ENCODE measurements at places on chromosomes 16 and 17.
A peak's percentile ranks its signal among the peaks of the same experiment; 100 is the strongest.

GRCh38 chr16:3580251-3580651 lies 3.0 kb upstream of the NLRC3 start:
- H3K36me3 ChIP-seq: no peaks in the 10 kb centered on the region
- DNase-seq: no peak
- no peak overlapping the region for H3K4me3 ChIP-seq

GRCh38 chr16:3945751-3946603 lies 65.5 kb upstream of the CREBBP start:
- H3K27ac ChIP-seq: peak overlapping the region; percentile 81
- H3K4me3 ChIP-seq: no peak overlapping the region
- H3K27me3 ChIP-seq: no peaks in the 10 kb centered on the region
- DNase-seq: peak; percentile 97
- peaks cover 11% of the 10 kb centered on the region for H3K36me3 ChIP-seq

DNA sequence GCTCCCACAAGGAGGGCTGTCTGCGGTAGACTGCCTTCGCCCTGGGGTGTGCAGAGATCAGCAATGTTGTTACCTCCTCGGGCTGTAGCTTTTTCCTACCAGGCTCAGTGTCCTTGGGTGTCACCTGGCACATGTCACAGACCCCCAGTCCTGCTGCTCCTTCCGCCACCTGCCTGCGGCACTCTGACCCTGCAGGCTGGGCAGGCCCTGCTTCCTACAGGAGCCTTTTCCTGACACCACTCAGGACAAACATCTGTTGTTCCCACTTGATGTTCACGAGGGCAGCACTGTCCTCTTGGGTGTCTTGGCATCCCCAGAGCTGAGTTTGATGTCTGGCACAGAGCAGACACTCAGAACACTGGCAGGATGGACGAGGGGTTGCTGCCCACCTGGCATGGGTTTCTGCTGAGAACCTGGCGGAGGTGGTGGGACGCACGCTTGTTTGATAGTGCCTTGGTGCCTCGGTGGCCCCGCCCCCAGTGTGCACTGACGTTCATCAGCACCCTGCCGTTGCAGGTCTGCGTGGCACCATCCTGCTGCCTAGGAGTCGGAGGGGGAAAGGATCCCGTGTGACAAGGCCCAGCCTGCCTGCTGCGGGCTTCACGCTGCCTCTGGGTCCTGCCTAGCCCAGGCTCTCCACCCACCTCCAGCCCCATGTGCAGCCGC lies 26.7 kb upstream of the NUDT16L1 start:
- no peaks in the 10 kb centered on the region for H3K4me1 ChIP-seq
- DNase-seq: no peak
- H3K27me3 ChIP-seq: no peaks in the 10 kb centered on the region
- no peak overlapping the region for H3K4me3 ChIP-seq
- H3K36me3 ChIP-seq: peaks cover 5% of the 10 kb centered on the region

DNA sequence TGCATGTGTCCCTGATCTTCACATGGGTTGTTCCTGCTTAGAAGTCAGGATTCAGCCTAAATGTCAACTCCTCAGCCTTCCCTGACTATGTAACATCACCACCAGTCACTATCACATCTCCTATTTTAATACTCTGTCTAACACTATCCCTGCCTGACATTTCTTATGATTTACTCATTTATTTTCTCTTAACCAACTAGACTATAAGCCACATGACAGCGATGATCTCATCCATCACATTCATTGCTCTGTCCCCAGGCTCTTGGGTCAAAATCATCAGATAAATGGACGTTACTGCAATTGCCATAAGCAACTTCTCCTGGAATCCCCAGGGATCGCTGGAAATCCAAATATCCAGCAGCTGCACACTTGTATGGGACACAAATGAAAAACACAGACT lies 15.7 kb downstream of the CDRT4 start:
- no peak for DNase-seq
- H3K27me3 ChIP-seq: no peaks in the 10 kb centered on the region
- H3K4me3 ChIP-seq: no peak overlapping the region
- H3K36me3 ChIP-seq: no peaks in the 10 kb centered on the region
- H3K27ac ChIP-seq: no peak overlapping the region

- peaks cover 12% of the 10 kb centered on the region for H3K4me1 ChIP-seq
- H3K27ac ChIP-seq: no peak overlapping the region
- peak overlapping the region; percentile 98 for H3K4me3 ChIP-seq
- no peaks in the 10 kb centered on the region for H3K27me3 ChIP-seq
- peak; percentile 44 for DNase-seq
Observed at GRCh38 chr17:76735006-76735405, 2.1 kb downstream of the SRSF2 start.

GRCh38 chr17:4479982-4480751 lies 18.5 kb upstream of the SPNS2 start:
- H3K4me3 ChIP-seq: no peak overlapping the region
- H3K27ac ChIP-seq: no peak overlapping the region
- H3K36me3 ChIP-seq: no peaks in the 10 kb centered on the region
- H3K4me1 ChIP-seq: peaks cover 10% of the 10 kb centered on the region

DNA sequence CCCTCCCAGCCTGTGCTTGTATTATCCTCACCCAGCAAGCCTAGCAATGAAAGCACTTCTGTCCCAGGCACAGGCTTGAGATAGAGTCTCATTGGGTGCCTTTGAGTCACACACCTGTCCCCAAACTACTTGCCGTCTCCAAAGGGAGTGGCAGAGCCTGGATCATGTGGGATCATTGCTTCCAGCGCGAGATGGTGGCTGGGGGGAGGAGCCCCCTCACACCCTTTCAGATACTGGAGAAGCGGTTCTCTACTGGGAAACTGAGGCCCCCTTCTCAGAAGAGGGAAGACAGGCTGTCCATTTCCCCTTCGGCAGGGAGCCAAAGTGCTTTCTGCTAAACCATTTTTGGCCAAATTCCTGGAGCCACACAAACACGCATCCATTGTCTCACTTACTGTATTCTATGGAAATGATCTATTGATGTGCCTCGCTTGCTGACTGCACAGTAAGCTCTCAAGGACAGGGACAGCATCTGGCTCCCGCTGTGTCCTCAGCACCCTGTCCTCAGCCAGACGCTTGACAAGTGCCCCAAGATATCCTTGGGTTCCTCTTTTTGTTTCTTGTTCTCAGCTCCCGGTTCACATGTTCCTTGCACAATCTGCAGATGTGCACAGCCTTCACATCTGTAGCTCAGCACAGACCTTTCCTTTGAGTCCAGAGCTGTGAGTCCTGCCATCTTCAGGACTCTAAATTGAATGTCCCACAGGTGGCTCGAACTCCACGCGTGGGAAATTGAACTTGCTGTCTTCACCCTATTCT lies 26.0 kb upstream of the DLX3 start:
- no peak overlapping the region for H3K4me3 ChIP-seq
- no peaks in the 10 kb centered on the region for H3K36me3 ChIP-seq
- H3K27ac ChIP-seq: no peak overlapping the region
- no peaks in the 10 kb centered on the region for H3K4me1 ChIP-seq

GRCh38 chr16:84354306-84354705 lies 14.0 kb upstream of the ATP2C2 start:
- no peak for DNase-seq
- H3K4me1 ChIP-seq: peaks cover 13% of the 10 kb centered on the region
- no peak overlapping the region for H3K4me3 ChIP-seq
- no peaks in the 10 kb centered on the region for H3K36me3 ChIP-seq

- no peaks in the 10 kb centered on the region for H3K36me3 ChIP-seq
- H3K27me3 ChIP-seq: peaks cover 31% of the 10 kb centered on the region
- no peak for DNase-seq
- H3K4me3 ChIP-seq: no peak overlapping the region
- no peaks in the 10 kb centered on the region for H3K4me1 ChIP-seq
Observed at GRCh38 chr17:12743046-12743445, 46.3 kb upstream of the ARHGAP44 start.

GRCh38 chr16:17496891-17497290 lies 26.1 kb upstream of the XYLT1 start:
- no peaks in the 10 kb centered on the region for H3K36me3 ChIP-seq
- no peaks in the 10 kb centered on the region for H3K27me3 ChIP-seq
- no peak overlapping the region for H3K4me3 ChIP-seq
- no peak for DNase-seq
- no peak overlapping the region for H3K27ac ChIP-seq
- no peaks in the 10 kb centered on the region for H3K4me1 ChIP-seq

GRCh38 chr17:3992370-3992769 lies 28.1 kb upstream of the ATP2A3 start:
- H3K27ac ChIP-seq: no peak overlapping the region
- H3K4me1 ChIP-seq: no peaks in the 10 kb centered on the region
- H3K27me3 ChIP-seq: no peaks in the 10 kb centered on the region
- DNase-seq: no peak

DNA sequence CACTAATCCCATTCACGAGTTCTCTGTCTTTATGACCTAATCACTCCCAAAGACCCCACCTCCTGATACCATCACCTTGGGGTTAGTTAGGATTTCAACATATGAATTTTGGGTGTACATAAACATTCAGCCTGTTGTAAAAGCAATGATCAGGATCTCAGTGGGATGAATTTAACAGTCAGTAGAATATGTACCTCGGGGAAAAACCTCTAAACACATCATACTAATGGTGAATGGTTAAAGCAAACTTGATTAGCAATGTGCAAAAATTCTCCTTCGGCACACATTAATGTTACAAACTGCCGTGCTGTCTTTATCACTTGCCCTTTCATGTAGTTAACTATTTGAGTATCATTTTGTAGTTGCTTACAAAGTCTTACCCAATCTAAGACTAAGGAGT lies 10.2 kb downstream of the RNF112 start:
- H3K27ac ChIP-seq: no peak overlapping the region
- peaks cover 10% of the 10 kb centered on the region for H3K27me3 ChIP-seq
- H3K4me1 ChIP-seq: no peaks in the 10 kb centered on the region
- DNase-seq: no peak

GRCh38 chr17:34885076-34885475 lies 76.2 kb downstream of the CCT6B start:
- H3K4me3 ChIP-seq: no peak overlapping the region
- peaks cover 13% of the 10 kb centered on the region for H3K27me3 ChIP-seq
- no peak for DNase-seq

GRCh38 chr17:66422186-66422585 lies 119.8 kb downstream of the PRKCA start:
- no peaks in the 10 kb centered on the region for H3K27me3 ChIP-seq
- no peak for DNase-seq
- peaks cover 7% of the 10 kb centered on the region for H3K4me1 ChIP-seq

GRCh38 chr16:31092330-31092729 lies 2.3 kb downstream of the VKORC1 start:
- peaks cover 11% of the 10 kb centered on the region for H3K36me3 ChIP-seq
- no peak overlapping the region for H3K27ac ChIP-seq
- H3K4me3 ChIP-seq: no peak overlapping the region
- H3K4me1 ChIP-seq: peaks cover 15% of the 10 kb centered on the region
- no peak for DNase-seq
- no peaks in the 10 kb centered on the region for H3K27me3 ChIP-seq

- DNase-seq: no peak
- H3K27me3 ChIP-seq: no peaks in the 10 kb centered on the region
- H3K27ac ChIP-seq: no peak overlapping the region
Observed at GRCh38 chr17:50046667-50047066, 9.2 kb upstream of the ITGA3 start.

GRCh38 chr16:89324056-89325010 lies 106.8 kb downstream of the ZNF778 start:
- H3K27ac ChIP-seq: no peak overlapping the region
- H3K4me3 ChIP-seq: no peak overlapping the region
- DNase-seq: no peak
- H3K27me3 ChIP-seq: no peaks in the 10 kb centered on the region
- H3K4me1 ChIP-seq: peaks cover 46% of the 10 kb centered on the region

GRCh38 chr17:28446716-28447395 lies 26.6 kb upstream of the SLC13A2 start:
- no peak overlapping the region for H3K27ac ChIP-seq
- DNase-seq: no peak
- H3K36me3 ChIP-seq: no peaks in the 10 kb centered on the region
- H3K4me3 ChIP-seq: no peak overlapping the region
- no peaks in the 10 kb centered on the region for H3K27me3 ChIP-seq

DNA sequence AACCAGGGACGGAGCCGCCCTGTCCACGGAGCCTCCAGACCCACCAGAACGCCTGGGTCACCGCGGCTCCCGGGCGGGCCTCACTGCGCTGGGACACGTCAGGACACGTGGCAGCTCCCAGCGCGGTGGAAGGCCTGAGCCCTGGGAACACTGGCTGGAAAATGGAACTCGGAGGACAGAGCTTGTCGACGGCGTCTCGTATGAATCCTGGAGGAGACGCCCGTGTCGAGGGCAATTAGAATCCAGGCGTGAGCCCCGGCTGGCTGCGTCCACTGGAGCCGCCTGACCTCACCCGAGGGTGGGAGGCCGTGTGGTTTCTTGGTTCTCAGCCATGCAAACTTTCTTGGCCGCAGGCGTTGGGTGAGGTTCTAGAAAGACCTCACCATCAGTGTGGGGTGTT lies 173.9 kb downstream of the LAT start:
- DNase-seq: no peak
- no peak overlapping the region for H3K4me3 ChIP-seq
- no peaks in the 10 kb centered on the region for H3K36me3 ChIP-seq
- no peaks in the 10 kb centered on the region for H3K4me1 ChIP-seq
- H3K27me3 ChIP-seq: no peaks in the 10 kb centered on the region
- H3K27ac ChIP-seq: no peak overlapping the region

- no peak overlapping the region for H3K27ac ChIP-seq
- DNase-seq: no peak
- H3K4me1 ChIP-seq: peaks cover 4% of the 10 kb centered on the region
- no peaks in the 10 kb centered on the region for H3K36me3 ChIP-seq
- H3K4me3 ChIP-seq: no peak overlapping the region
Observed at GRCh38 chr17:56359518-56359917, 206.2 kb downstream of the ANKFN1 start.

GRCh38 chr17:42277342-42277712 lies 1.1 kb upstream of the STAT5B start:
- H3K36me3 ChIP-seq: no peaks in the 10 kb centered on the region
- DNase-seq: no peak
- peaks cover 10% of the 10 kb centered on the region for H3K27me3 ChIP-seq
- peak overlapping the region; percentile 88 for H3K4me3 ChIP-seq

- no peaks in the 10 kb centered on the region for H3K27me3 ChIP-seq
- H3K4me1 ChIP-seq: no peaks in the 10 kb centered on the region
- peak; percentile 87 for DNase-seq
- H3K27ac ChIP-seq: peak within 1 kb of the TSS; percentile 79
- peak within 1 kb of the TSS; percentile 80 for H3K4me3 ChIP-seq
- H3K36me3 ChIP-seq: no peaks in the 10 kb centered on the region
Observed at GRCh38 chr16:30534368-30535105, at the start of gene ZNF747. Gene ZNF747 (minus strand): TSS chr16:30534858. CDS start chr16:30534679, 179 bp downstream.

- H3K27ac ChIP-seq: no peak overlapping the region
- no peaks in the 10 kb centered on the region for H3K27me3 ChIP-seq
- H3K4me3 ChIP-seq: no peak overlapping the region
- peak; percentile 60 for DNase-seq
Observed at GRCh38 chr16:53743149-53743566, 39.2 kb downstream of the FTO start.

DNA sequence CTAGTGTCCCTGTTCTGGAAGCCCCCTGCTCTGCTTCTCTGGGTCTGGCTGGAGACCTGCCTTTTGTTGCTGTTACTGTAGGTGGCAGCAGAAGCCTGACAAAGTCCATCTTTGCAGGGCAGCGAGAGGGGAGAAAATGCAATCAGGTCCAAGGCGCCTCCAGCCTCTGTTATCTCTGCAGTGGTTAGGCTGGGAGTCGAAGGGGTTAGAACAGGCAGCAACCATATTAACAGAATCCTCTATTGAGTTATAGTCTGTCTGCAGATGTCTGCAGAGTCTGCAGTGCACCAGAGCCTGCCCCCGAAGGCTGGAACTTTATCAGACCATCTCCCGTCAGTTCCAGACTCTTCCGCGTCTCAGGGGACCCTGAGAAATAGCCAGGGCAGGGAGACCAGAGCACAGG lies 404.9 kb upstream of the EEF2KMT start:
- H3K4me1 ChIP-seq: no peaks in the 10 kb centered on the region
- no peak overlapping the region for H3K4me3 ChIP-seq
- no peak overlapping the region for H3K27ac ChIP-seq
- no peaks in the 10 kb centered on the region for H3K36me3 ChIP-seq
- DNase-seq: no peak
- H3K27me3 ChIP-seq: no peaks in the 10 kb centered on the region

All from SJCRH30 (cell line).